ENCODE measurements at places on chromosomes 1 and 21.
A peak's percentile ranks its signal among the peaks of the same experiment; 100 is the strongest.

GRCh38 chr1:87598429-87598828, 269.7 kb downstream of the LMO4 start:
- no peaks in the 10 kb centered on the region for H3K36me3 ChIP-seq
- no peak overlapping the region for H3K4me3 ChIP-seq
- no peak for DNase-seq
- no peak overlapping the region for H3K27ac ChIP-seq
- H3K4me1 ChIP-seq, result peaks cover 2% of the 10 kb centered on the region
- H3K27me3 ChIP-seq, result no peaks in the 10 kb centered on the region

- no peaks in the 10 kb centered on the region for H3K27me3 ChIP-seq
- H3K36me3 ChIP-seq, result peaks cover 8% of the 10 kb centered on the region
- DNase-seq, result peak; percentile 21
- H3K4me3 ChIP-seq, result peak overlapping the region; percentile 96
- no peaks in the 10 kb centered on the region for H3K4me1 ChIP-seq
Observed at GRCh38 chr1:27726173-27727044, 648 bp downstream of the FAM76A start.

GRCh38 chr1:147605591-147605990, 64.3 kb downstream of the BCL9 start:
- no peak for DNase-seq
- H3K36me3 ChIP-seq, result peaks cover 5% of the 10 kb centered on the region
- H3K27me3 ChIP-seq, result no peaks in the 10 kb centered on the region
- H3K4me1 ChIP-seq, result peaks cover 5% of the 10 kb centered on the region

GRCh38 chr1:227952374-227953021, 4.8 kb upstream of the WNT9A start:
- H3K36me3 ChIP-seq, result no peaks in the 10 kb centered on the region
- DNase-seq, result no peak
- peaks cover 21% of the 10 kb centered on the region for H3K27me3 ChIP-seq
- no peak overlapping the region for H3K27ac ChIP-seq

DNA sequence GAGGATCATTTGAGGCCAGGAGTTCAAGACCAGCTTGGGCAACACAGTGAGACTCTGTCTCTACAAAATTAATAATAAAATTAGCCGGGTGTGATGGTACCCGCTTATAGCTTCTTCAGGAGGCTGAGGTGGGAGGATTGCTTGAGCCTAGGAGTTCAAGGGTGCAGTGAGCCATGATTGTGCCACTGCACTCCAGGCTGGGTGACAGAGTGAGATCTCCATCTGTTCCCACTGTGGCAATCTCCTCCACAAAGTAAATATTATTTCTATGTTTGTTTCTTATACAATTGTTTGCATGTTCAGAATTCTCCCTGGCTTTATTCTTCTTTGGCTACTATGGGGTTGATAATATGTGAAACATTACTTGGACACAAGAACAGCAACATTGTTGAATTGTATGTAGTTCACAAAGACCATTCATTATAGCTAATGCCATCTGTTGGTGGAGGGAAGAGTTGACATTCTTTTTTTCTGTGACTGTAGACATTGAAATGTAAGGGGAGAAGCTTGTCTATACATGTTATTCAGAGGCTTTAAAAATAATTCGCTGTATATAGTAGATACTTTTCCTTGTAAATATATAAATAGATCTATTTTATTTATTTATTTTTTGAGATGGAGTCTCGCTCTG, 47.8 kb upstream of the SRSF10 start:
- H3K27ac ChIP-seq, result no peak overlapping the region
- H3K27me3 ChIP-seq, result no peaks in the 10 kb centered on the region
- no peaks in the 10 kb centered on the region for H3K36me3 ChIP-seq
- DNase-seq, result peak; percentile 38
- H3K4me1 ChIP-seq, result no peaks in the 10 kb centered on the region

DNA sequence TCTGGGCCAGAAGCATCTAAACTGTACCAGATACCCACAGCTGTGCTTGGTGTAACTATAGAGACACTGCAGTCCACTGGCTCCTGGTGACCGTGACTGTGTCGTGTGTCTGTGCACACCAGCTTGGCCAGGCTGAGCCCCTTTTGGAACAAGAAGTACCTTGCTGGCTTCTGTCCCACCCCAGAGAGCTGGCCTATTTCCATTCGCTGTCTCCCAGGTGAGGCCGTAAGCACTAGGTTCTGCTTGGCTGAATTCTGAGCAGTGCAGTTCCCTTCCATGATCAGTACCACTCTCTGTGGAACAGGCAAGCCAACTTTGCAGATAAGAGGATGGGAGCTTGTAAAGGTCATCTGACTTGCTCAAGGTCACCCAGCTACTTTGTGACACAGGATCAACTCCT, 119.9 kb upstream of the DNAH14 start:
- H3K36me3 ChIP-seq, result no peaks in the 10 kb centered on the region
- no peaks in the 10 kb centered on the region for H3K27me3 ChIP-seq
- no peak overlapping the region for H3K4me3 ChIP-seq
- no peak overlapping the region for H3K27ac ChIP-seq

- H3K27ac ChIP-seq, result peak overlapping the region; percentile 97
- peak overlapping the region; percentile 92 for H3K4me3 ChIP-seq
- H3K36me3 ChIP-seq, result peaks cover 13% of the 10 kb centered on the region
- peaks cover 20% of the 10 kb centered on the region for H3K4me1 ChIP-seq
- no peak for DNase-seq
- H3K27me3 ChIP-seq, result no peaks in the 10 kb centered on the region
Observed at GRCh38 chr1:150627826-150628410, 1.5 kb downstream of the ENSA start.

- H3K27ac ChIP-seq, result no peak overlapping the region
- no peak overlapping the region for H3K4me3 ChIP-seq
- no peak for DNase-seq
Observed at GRCh38 chr1:61141288-61142042, 59.1 kb downstream of the NFIA start.

DNA sequence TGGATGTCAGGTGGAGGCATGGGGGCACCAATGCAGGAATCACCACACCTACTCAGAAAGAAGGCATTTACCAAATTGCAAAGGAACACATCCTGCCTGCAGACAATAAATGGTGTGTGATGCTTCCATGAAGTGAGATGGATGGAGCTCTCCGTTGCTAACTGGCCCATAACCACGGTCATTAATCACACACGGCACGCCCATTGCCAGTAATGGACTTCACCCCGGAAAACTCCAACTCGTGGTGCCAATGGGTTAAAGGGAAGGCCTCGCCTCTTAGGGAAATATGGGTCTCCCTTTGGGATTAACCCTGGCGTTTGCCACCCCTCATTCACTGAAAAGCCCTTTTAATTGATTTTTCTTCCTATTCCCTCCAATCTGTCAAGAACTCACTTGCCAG, 443.1 kb upstream of the DAB1 start:
- H3K36me3 ChIP-seq, result no peaks in the 10 kb centered on the region
- H3K27ac ChIP-seq, result no peak overlapping the region
- no peak for DNase-seq

- no peaks in the 10 kb centered on the region for H3K36me3 ChIP-seq
- H3K4me3 ChIP-seq, result no peak overlapping the region
- H3K27me3 ChIP-seq, result no peaks in the 10 kb centered on the region
- no peak for DNase-seq
Observed at GRCh38 chr21:43341378-43342161, 85.4 kb downstream of the SIK1 start.

DNA sequence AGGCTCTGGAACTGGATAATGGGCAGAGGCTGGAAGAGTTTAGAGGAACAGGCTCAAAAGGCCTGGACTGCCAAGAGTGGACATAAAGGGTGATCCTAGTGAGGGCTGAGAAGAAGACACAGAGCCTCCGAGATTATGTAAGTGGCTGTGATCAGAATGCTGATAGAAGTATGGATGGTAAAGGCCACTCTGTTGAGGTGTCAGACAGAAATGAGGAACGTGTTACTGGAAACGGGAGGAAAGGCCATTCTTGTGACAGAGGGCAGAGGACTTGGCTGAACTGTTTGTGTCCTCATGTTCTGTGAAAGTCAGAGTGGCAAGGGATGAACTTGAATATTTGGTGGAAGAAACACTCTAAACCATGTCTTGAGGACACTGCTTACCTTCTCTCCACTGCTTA, 6.7 kb upstream of the ABCG1 start:
- no peaks in the 10 kb centered on the region for H3K4me1 ChIP-seq
- no peak overlapping the region for H3K4me3 ChIP-seq
- no peak for DNase-seq
- H3K27me3 ChIP-seq, result no peaks in the 10 kb centered on the region
- H3K27ac ChIP-seq, result no peak overlapping the region

- H3K4me3 ChIP-seq, result no peak overlapping the region
- no peaks in the 10 kb centered on the region for H3K4me1 ChIP-seq
- H3K27ac ChIP-seq, result no peak overlapping the region
Observed at GRCh38 chr1:57188168-57188567, 222.4 kb upstream of the C8B start.

DNA sequence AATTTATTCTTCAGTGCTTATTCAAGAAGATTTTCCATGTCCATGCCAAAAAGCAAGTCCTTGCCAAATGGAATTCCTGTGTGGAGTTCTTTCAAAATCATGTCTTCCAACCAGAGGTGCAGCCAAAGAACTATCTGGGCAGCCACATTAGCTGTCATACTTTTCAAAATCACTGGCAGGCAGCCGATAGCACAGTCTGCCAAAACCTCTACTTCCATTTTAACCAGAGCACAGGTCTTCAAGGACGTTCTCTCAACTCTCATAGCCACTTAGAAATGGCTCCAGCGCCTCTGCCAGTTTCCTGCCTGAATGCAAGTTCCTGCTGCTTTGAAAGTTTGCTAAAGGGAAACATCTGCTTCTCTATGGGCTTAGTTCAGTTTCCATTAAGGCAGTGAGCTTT, 975.7 kb upstream of the ADGRL4 start:
- H3K36me3 ChIP-seq, result no peaks in the 10 kb centered on the region
- no peak overlapping the region for H3K4me3 ChIP-seq
- no peak overlapping the region for H3K27ac ChIP-seq
- H3K4me1 ChIP-seq, result no peaks in the 10 kb centered on the region

DNA sequence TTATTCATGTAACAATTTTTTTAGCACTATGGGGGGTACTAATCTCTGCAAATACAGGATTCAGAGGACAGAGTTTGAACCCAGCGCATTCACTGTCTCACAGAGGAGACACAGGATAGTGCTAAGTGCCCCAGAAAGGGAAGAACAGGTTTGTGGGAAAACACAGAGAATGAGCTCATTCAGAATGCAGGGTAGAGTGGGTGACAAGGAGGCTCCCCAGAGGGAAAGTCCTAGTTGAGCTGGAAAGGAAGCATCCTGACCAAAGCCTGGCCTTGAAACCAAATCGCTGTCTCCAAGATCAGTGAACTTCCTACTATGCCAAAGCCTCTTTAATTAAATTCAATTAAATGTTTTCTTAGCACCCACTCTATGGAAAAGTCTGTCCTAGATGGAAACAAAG, 19.0 kb upstream of the RGS2 start:
- H3K4me1 ChIP-seq, result no peaks in the 10 kb centered on the region
- no peak for DNase-seq
- H3K4me3 ChIP-seq, result no peak overlapping the region
- no peaks in the 10 kb centered on the region for H3K36me3 ChIP-seq

DNA sequence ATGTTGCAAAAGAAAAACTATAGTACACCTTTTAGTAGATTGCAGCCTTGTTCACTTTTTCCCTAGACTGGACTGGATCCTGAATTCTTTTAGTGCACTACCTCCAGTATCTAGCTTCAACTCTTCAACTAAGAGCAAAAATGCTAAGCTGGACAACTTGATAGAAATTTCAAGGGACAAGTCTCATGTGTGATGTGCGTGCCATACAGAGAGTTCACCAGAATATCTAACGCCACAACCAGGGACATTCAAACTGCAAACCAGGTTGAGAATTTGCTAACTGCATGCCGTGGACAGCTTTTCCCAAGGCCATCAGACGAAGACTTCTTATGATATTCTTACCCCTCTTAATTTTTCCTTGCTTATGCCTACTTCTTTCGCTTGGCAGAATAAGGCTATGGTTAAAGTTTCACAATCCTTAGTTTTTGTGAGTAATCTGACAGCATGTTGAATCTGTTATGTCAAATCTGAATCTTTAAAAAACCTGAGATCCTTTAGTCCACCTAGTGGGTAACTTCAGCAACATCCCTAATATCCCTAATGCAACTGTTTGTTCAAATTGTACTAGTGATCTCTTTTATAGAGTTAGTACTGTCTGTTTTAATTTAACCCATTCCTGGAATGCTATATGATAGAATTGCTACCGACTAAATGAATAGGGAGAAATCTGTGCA, 66.4 kb downstream of the DDAH1 start:
- H3K4me3 ChIP-seq, result no peak overlapping the region
- no peaks in the 10 kb centered on the region for H3K36me3 ChIP-seq
- H3K27me3 ChIP-seq, result no peaks in the 10 kb centered on the region
- no peak overlapping the region for H3K27ac ChIP-seq

DNA sequence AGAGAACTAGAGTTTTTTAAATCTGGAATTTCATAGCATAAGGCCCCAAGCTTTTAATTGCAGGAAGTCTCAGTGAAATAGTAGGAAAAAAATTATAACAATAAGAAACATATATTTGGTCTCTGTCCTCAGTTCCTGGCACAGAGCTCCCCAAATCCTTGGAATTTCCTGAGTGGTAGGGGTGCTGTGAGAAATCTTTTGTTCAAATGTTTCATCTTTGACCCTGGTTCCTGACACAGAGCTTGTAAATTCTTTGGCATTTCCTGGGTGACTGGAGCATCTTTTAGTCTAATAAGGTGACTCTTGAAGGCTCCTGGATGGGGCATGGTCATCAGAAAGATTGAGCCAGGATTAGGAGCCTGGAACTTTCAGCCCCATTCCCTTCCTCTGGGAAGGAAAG, 225.7 kb upstream of the AJAP1 start:
- H3K4me1 ChIP-seq, result no peaks in the 10 kb centered on the region
- H3K4me3 ChIP-seq, result no peak overlapping the region
- no peaks in the 10 kb centered on the region for H3K27me3 ChIP-seq
- no peaks in the 10 kb centered on the region for H3K36me3 ChIP-seq

GRCh38 chr1:46532498-46533178, 18.8 kb downstream of the KNCN start:
- peaks cover 66% of the 10 kb centered on the region for H3K27me3 ChIP-seq
- H3K27ac ChIP-seq, result no peak overlapping the region
- DNase-seq, result peak; percentile 73
- no peaks in the 10 kb centered on the region for H3K36me3 ChIP-seq
- H3K4me1 ChIP-seq, result no peaks in the 10 kb centered on the region

DNA sequence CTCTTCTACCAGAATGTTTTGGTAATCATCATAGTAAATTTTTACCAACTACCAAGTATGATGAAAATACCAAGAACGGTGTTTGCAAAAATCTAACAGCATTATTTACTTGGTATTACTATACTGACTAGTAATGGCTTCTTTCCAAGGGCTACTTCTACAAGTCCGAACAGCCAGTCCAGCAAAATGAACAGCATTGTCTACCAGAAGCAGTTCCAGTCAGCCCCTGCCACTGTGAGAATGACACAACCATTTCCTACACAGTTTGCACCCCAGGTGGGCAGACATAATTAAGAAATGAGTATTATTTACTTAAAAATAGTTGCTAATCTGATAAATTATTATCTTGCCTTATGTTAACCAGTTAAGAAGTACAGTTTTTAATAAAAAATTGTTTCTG, 33.8 kb upstream of the MYOCOS start:
- DNase-seq, result no peak

- peaks cover 36% of the 10 kb centered on the region for H3K4me1 ChIP-seq
- peak; percentile 70 for DNase-seq
- peak overlapping the region; percentile 53 for H3K27ac ChIP-seq
- H3K4me3 ChIP-seq, result peak overlapping the region; percentile 59
- no peaks in the 10 kb centered on the region for H3K36me3 ChIP-seq
Observed at GRCh38 chr1:224333309-224333926, 3.4 kb upstream of the NVL start.

GRCh38 chr1:38923607-38924006, 18.0 kb downstream of the RHBDL2 start:
- H3K27ac ChIP-seq, result no peak overlapping the region
- no peak overlapping the region for H3K4me3 ChIP-seq
- no peaks in the 10 kb centered on the region for H3K4me1 ChIP-seq
- H3K36me3 ChIP-seq, result no peaks in the 10 kb centered on the region
- H3K27me3 ChIP-seq, result no peaks in the 10 kb centered on the region
